Thoracic aorta (tissue), 2 donors: ENCODE measurements at places on chromosomes 2 and 18. TPM values are rescaled to one million over a fixed set of nuclear protein-coding genes. Genes with fewer than 3 reads are reported as not detected.
A peak's percentile ranks its signal among the peaks of the same experiment; 100 is the strongest.

Gene CXCR4
- total RNA-seq, result 42.2 TPM

DNA sequence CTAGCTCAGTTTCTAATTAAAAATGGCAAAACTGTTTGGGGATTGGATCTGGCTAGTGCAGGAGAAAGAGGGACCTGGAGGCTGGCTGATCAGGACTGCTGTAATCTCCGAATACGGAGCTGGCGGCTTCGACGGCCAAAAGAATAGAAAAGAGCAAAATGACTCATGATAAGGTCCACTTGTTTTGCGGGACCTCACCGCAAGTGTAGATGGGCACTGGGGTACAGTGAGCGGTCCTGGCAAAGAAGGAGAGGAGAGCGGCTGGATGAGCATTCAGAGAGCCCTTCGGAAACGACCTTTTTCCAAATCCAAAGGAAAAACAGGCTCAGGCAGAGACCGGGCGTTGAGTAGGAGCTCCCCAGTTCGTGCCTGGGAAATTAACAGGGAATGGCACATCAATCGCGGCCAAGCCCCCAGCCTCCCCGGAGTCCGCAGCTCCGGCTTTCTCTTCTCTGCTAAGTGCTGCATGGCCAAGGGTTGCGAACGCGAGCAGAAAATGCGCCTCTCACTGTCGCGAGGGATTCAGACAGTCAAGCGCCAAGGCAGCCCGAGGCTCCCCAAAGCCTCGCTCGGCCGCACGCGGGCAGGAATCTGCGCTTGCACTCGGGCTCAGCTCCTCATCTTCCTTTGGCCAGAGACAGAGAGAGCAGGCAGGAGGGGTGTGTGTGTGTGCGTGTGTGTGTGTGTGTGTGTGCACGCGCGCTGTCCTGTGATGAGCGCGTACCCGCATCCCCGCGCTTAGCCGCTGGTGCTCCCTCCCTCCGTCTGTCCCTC is 1.8 kb downstream of the DCC start:
- H3K27ac ChIP-seq, result no peak overlapping the region
- H3K27me3 ChIP-seq, result peaks cover 4% of the 10 kb centered on the region
- no peaks in the 10 kb centered on the region for H3K36me3 ChIP-seq
- H3K4me1 ChIP-seq, result peaks cover 9% of the 10 kb centered on the region
- no peak for DNase-seq
- H3K4me3 ChIP-seq, result no peak overlapping the region

Gene CFAP65
- total RNA-seq, result not detected

- no peak overlapping the region for H3K4me3 ChIP-seq
- no peaks in the 10 kb centered on the region for H3K27me3 ChIP-seq
- H3K27ac ChIP-seq, result no peak overlapping the region
- DNase-seq, result no peak
- H3K36me3 ChIP-seq, result no peaks in the 10 kb centered on the region
- peaks cover 11% of the 10 kb centered on the region for H3K4me1 ChIP-seq
These were observed 7.0 kb downstream of the TANC1 start for GRCh38 chr2:158975271-158975921.

DNA sequence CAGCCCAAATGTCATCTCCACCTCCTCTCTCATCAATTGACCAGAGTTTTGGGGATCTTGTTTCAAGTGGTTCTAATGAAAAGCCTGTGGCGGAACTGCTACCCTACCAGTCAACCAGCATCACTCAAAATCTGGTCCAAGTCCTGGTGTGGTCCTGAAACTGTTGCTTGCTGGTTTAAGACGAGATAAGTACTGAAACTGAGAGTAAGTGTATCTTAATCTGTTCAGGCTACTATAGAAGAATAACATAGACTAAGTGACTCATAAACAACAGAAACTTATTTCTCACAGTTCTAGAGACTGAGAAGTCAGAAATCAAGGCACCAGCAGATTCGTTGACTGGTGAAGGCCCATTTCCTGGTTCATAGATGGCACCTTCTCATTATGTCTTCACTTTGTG is 879 bp upstream of the GALNT5 start:
- H3K4me1 ChIP-seq, result peaks cover 5% of the 10 kb centered on the region
- no peaks in the 10 kb centered on the region for H3K36me3 ChIP-seq
- DNase-seq, result no peak
- H3K4me3 ChIP-seq, result no peak overlapping the region
- H3K27ac ChIP-seq, result no peak overlapping the region

- no peaks in the 10 kb centered on the region for H3K36me3 ChIP-seq
- H3K27me3 ChIP-seq, result no peaks in the 10 kb centered on the region
- H3K4me1 ChIP-seq, result peaks cover 16% of the 10 kb centered on the region
- no peak overlapping the region for H3K27ac ChIP-seq
- no peak overlapping the region for H3K4me3 ChIP-seq
These were observed 250.6 kb downstream of the PTPRM start for GRCh38 chr18:7817575-7818230.

DNA sequence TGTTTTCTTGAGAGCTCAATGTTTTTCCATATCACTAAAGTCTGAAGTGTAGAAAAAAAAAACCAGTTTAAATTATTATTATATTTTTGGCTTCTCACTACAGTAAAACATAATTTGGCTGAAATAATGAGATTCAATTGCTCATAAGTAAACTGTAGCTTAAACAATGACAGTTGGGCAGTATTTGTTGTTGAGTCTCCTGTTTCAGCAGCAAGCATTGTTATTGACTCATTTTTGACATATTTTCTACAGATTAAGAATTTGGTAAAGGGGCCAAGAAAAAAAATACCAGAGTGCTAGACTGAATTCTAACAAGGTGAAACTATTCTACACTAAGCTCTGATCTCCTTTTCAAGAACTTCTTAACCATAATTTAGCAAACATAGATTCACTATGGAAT is 2070.4 kb upstream of the CELF4 start:
- no peak overlapping the region for H3K4me3 ChIP-seq
- H3K27me3 ChIP-seq, result no peaks in the 10 kb centered on the region
- DNase-seq, result no peak
- no peak overlapping the region for H3K27ac ChIP-seq
- H3K4me1 ChIP-seq, result no peaks in the 10 kb centered on the region

Gene ANKRD30BL
- total RNA-seq, result not detected

Gene CLK1
- 99.5 TPM for total RNA-seq

DNA sequence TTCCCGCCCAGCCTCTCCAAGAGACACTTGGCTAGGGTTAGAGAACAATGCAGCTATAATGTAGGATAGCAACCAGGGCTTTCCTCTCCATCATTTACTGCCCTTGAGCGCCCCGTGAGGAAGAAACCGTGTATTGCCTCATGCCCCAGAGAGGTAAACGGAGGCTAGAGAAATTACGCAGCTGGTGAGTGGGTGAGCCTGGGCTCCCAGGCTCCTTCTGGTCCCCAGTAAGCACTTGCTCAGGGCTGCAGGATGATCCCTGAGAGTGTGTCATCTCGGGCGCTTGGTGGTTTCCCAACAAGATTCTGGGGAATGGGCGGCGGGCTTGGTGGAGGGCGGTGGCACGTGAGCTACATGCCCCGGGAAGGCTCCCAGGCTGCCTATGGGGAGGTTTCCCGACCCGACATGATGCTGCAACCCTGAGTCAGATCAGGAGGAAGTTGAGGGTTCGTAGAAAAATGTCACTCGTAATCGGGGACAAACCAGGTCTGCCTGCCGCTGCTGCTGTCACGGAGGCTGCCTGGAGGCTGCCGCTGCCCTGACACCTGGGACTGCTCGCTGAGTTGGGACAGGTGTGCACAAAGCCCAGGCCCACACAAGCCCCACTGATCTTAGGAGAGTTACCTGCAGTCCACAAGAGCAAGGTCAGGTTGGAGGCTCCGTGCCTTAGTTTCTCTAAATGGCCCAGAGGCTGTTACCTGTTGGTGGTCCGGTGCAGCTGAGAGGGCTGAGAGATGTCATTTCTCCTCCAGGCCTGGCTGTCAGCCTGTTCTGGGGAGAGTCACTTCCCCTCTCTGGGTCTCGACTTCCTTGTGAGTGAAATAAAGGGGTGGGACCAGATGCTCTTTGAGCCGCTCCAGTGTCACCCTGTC is at the start of gene GPR55:
Gene GPR55, minus strand, starts transcription at position 773 of the 872 bp plus-strand sequence. CDS start 14,280 bp downstream, outside the sequence.
- no peaks in the 10 kb centered on the region for H3K36me3 ChIP-seq
- H3K27ac ChIP-seq, result no peak within 1 kb of the TSS

DNA sequence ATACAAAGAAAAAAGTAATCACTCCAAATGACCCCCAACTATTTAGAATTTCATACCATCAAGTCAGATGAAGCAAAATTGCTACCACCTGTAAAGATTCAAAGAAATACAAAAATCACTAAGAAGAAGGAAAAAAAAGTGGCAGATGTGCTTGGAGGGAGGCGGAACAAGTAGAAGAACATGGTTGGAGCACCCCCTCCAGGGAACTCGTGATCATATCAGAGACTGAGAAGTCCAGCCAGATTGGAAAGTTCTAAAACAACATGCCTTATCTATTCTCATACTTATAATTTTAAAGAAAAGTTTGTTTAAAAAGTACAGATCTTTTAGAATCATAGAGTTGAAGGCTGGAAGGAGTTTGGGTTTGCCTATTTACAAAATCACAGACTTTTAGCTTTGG is 113.4 kb upstream of the CYP26B1 start:
- no peak overlapping the region for H3K4me3 ChIP-seq
- no peaks in the 10 kb centered on the region for H3K27me3 ChIP-seq
- DNase-seq, result no peak
- H3K36me3 ChIP-seq, result no peaks in the 10 kb centered on the region
- H3K4me1 ChIP-seq, result no peaks in the 10 kb centered on the region

GRCh38 chr2:241112592-241112991 is 10.5 kb upstream of the MTERF4 start:
- DNase-seq, result no peak
- no peaks in the 10 kb centered on the region for H3K4me1 ChIP-seq
- no peaks in the 10 kb centered on the region for H3K36me3 ChIP-seq
- no peak overlapping the region for H3K27ac ChIP-seq

DNA sequence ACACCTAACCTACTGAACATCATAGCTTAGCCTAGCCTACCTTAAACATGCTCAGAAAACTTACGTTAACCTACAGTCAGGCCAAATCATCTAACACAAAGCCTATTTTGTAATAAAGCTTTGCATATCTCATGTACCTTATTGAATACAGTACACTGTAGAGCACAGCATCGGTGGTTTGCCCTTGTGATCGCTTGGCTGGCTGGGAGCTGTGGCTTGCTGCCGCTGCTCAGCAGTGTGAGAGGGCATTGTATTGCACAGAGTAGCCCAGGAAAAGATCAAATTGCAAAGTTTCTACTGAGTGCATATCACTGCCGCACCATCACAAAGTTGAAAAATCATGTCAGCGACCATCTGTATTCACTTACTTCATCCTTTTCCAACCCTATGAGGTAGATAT is 62.3 kb upstream of the NCK2 start:
- no peak for DNase-seq
- H3K4me3 ChIP-seq, result no peak overlapping the region
- no peaks in the 10 kb centered on the region for H3K4me1 ChIP-seq
- H3K27ac ChIP-seq, result no peak overlapping the region

- H3K4me3 ChIP-seq, result no peak overlapping the region
- DNase-seq, result no peak
- H3K4me1 ChIP-seq, result no peaks in the 10 kb centered on the region
- no peak overlapping the region for H3K27ac ChIP-seq
These were observed 166.6 kb upstream of the NCKAP5 start for GRCh38 chr2:133734716-133735495.

GRCh38 chr2:210553373-210553772 is 3.0 kb upstream of the CPS1 start:
- no peaks in the 10 kb centered on the region for H3K36me3 ChIP-seq
- peaks cover 14% of the 10 kb centered on the region for H3K4me1 ChIP-seq
- no peaks in the 10 kb centered on the region for H3K27me3 ChIP-seq

- H3K4me3 ChIP-seq, result no peak overlapping the region
- no peaks in the 10 kb centered on the region for H3K27me3 ChIP-seq
- no peak overlapping the region for H3K27ac ChIP-seq
- H3K4me1 ChIP-seq, result peaks cover 8% of the 10 kb centered on the region
- DNase-seq, result no peak
These were observed 206.5 kb downstream of the SETBP1 start for GRCh38 chr18:44887227-44887631.

GRCh38 chr2:238382381-238382781 is 44.3 kb upstream of the ASB1 start:
- no peak for DNase-seq
- no peaks in the 10 kb centered on the region for H3K27me3 ChIP-seq
- peaks cover 35% of the 10 kb centered on the region for H3K4me1 ChIP-seq

GRCh38 chr18:49013961-49014604 is 63.3 kb upstream of the SMAD7 start:
- peak overlapping the region; percentile 59 for H3K27ac ChIP-seq
- DNase-seq, result no peak
- H3K4me3 ChIP-seq, result no peak overlapping the region
- no peaks in the 10 kb centered on the region for H3K27me3 ChIP-seq
- H3K4me1 ChIP-seq, result peaks cover 14% of the 10 kb centered on the region
- no peaks in the 10 kb centered on the region for H3K36me3 ChIP-seq

Gene INSIG2
- 25.3 TPM for total RNA-seq

DNA sequence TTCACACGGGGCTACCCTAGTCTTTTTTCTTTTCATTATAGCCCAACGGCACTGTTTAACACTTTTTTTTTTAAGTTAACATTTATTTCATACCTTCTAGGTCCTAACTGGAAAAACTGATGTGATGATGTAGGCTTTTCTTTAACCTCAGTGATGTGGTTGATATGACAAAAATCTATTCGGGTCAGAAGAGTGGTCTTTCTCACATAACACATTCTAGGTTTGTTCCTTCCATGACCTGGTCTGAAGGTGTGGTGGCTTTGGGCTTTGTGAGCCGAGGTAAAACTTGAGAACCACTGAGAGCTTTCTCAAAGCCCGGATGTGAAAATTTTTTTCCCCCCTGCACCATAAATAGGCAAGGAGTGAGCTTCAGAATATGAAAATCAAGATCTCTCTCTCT is 44.2 kb downstream of the GPD2 start:
- H3K4me1 ChIP-seq, result peaks cover 6% of the 10 kb centered on the region
- DNase-seq, result no peak
- no peak overlapping the region for H3K4me3 ChIP-seq
- no peaks in the 10 kb centered on the region for H3K27me3 ChIP-seq
- H3K36me3 ChIP-seq, result no peaks in the 10 kb centered on the region

Gene IL18RAP
- 32.1 TPM for total RNA-seq

DNA sequence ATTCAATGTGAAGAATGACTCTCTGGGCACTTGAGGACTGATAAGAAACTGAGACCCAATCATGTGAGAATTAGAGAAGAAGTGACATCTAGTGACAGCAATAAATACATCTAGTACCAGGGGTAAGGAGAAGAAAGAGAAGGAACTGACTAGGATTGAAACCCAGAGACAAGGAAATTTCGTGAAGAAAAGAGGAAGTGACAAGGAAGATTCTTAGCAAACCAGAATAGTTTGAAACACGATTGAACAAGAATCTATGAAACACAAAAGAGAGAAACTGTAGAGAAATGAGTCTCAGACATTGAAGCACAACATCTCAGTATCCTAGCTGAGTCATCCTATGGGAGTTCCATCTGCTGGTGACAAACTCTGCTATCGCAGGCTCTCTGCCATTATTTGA is 571.9 kb upstream of the PKDCC start:
- DNase-seq, result no peak
- no peak overlapping the region for H3K4me3 ChIP-seq
- H3K27ac ChIP-seq, result no peak overlapping the region
- H3K27me3 ChIP-seq, result no peaks in the 10 kb centered on the region
- H3K4me1 ChIP-seq, result no peaks in the 10 kb centered on the region

DNA sequence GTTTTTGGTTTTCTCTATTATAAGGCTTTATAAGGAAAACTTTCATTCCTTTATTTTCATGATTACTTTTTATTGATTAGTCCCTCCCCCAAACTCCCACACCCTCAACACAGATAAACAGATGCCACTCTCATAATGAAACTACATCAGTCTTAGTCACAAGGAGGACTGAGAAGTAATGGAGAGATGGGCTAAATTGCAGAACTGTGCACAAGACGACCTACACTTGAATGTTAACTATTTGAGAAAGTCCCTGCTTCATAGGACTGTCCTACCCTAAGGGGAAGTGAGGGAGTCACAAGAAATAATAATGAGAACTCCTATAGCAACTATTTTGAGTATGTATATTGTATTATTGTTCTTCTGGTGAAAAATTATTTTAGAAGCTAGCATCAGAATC is 360.8 kb downstream of the RBM43 start:
- H3K27ac ChIP-seq, result no peak overlapping the region
- no peaks in the 10 kb centered on the region for H3K4me1 ChIP-seq
- no peak overlapping the region for H3K4me3 ChIP-seq
- H3K36me3 ChIP-seq, result no peaks in the 10 kb centered on the region
- no peaks in the 10 kb centered on the region for H3K27me3 ChIP-seq
